ENCODE measurements at places on chromosomes 7 and 10.

DNA sequence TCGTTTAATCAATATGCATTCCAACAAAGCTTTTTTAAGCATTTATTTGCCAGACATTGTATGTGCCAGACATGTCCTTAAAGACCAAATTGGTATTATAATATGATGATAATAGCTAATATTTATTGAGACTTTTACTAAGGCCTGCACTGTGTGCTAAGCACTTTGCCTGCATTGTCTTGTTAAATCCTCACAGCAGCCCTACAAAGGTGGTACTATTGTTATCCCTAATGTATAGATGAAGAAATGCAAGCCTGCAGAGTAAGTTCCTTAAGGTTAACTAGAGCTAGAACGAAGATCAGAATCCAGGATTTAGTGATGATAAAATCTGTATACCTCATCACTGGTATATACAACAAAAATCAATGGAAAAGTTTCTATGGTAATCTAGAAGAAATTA is 5.3 kb upstream of the CAPZA2 start:
- no peak for DNase-seq

- DNase-seq, result no peak
Measured at GRCh38 chr10:76626386-76626785, 1011.2 kb downstream of the KCNMA1 start.

GRCh38 chr7:127396184-127396583 is 3.7 kb upstream of the ZNF800 start:
- no peak for DNase-seq

DNA sequence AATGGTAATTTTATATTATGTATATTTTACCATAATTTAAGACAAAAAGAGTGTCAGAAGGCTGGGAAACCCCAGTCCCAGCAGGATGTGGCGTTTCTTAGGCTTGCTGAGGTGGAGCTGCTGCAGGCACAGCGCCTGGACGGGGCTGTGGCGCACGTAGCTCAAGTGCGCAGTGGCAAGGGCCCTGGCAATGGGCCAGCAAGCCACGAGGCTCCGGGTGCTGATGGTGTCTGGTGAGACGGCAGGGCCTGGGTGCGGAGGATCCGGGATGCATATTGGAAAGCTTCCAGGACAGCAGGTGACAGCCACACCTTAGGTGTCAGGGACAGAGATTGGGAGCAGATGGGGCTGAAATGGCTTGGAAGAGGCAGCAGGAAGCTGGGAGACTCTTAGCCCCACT is 37.2 kb downstream of the CLEC2L start:
- peak; percentile 42 for DNase-seq

DNA sequence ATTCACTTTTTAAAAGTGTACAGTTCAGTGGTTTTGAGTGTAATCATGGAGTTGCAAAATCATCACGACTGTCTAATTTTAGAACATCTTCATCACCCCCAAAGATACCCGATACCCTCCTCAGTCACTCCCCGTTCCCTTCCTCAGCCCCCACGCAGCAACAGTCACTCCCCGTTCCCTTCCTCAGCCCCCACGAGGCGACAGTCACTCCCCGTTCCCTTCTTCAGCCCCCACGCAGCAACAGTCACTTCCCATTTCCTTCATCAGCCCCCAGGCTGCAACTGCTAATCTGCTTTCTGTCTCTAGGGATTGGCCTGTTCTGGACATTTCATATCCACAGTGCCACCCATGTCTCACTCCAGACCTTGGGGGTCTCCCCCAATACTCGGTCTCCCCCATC is 161.6 kb upstream of the PPP2R2D start:
- no peak for DNase-seq

DNA sequence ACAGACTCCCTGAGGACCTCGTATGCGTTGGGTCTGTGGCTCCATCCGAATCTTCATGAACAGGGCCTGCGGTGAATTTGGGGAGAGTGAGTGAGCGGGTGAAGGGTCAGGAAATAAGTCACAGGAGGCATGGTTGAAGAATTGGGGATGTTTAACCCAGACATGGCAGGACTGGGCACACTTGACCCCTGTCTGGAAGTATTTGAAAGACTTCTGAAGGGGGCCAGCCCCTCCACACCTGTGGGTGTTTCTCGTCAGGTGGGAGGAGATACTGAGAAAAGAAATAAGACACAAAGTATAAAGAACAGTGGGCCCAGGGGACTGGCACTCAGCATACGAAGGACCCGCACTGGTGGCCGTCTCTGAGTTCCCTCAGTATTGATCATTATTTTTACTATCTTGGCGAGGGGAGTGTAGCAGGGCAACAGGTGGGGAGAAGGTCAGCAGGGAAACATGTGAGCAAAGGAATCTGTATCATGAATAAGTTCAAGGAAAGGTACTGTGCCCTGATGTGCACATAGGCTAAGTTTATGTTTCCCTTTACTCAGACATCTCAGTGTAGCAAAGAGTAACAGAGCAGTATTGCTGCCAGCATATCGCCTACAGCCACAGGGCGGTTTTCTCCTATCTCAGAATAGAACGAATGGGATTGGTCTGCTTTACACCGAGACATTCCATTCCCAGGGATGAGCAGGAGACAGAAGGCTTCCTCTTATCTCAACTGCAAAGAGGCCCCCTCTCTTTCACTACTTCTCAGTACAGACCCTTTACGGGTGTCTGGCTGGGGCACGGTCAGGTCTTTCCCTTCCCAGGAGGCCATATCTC is 38.2 kb upstream of the PFKFB3 start:
- DNase-seq, result no peak

- DNase-seq, result no peak
Measured at GRCh38 chr10:34156781-34157425, 658.2 kb downstream of the PARD3 start.

GRCh38 chr10:111347386-111348013 is 270.7 kb downstream of the ADRA2A start:
- no peak for DNase-seq

DNA sequence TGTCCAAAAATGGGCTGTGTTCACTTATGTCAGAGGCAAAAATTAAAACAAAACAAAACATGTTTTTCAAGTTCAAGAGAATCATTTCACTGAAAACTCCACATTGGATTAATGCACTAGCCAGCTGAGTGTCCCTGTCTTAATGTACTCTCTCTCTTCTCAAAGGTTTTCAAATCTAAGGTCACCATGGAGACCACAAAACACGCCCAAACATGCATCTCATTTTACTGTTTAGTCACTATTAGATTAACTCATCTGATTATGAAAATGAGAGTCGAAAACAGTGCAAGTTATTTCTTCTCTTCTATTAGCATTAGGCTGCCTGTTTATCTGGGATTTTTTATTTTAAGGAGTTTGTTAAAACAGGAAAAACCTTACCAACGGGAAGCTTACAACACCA is 70.8 kb upstream of the ASAH2 start:
- DNase-seq, result no peak

- no peak for DNase-seq
Measured at GRCh38 chr7:99447943-99448342, 9.2 kb downstream of the CPSF4 start.

DNA sequence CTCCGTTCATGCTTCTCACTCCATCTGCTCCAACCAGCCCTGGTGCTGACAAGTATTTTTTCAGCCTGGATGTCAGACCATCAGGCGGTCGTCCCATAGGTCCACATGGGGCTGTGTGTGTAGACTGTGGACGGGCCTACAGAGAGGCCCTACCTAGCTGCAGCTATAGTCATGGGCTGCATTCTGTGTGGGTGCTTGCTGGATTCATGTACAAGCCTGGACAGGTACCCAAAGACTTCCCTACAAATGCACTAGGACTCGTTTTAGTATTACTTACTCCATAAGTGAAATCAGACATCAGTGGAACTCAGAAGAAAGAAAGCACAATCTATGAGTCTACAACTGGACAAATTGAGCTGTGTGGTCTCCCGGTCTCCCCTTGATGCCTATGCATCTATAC is 146.8 kb downstream of the PKD1L1 start:
- no peak for DNase-seq

DNA sequence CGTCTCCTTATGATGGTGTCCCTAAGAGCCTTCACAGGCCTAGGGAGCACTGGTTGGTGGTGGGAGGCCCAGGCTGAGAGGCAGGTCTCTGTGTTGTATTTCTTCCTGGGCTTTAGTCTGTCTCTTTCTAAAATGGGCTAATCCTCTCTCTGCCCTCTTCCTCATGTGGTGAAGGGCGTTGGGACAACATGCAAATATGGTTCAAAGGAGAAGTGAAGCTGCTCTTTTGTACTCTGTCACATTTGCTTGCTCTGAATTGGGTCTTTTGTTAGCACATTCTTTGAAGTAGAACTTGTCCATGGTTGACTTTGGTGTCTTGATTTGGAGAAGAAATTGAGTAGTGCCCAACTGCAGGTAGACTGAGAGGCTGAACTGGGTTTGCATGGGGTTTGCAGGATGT is 814 bp downstream of the HK1 start:
- DNase-seq, result no peak

DNA sequence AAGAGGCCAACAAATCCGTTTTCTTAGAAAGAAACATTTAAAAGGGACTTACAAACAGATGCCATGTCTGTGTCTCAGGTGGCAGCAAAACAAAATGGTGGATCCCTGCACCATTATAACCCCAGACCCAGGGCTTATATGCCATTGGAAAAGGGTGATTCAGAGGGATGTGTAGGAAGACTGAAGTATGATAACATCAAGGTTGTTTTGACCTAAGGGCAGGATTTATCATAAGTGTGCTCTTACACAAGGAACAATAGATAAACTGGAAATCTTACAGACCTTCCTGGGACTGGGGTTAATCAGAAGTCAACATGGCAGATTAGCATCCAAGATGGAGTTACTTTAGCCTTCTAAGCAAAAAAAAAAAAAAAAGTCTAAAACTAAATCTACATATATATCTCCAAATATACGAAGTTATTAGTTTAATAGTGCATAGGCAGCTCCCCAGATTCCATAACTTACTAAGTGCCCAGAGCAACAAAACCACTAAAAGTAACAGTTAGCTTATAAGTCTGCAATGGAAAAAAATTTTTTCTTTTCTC is 34.3 kb upstream of the WNT16 start:
- DNase-seq, result no peak

DNA sequence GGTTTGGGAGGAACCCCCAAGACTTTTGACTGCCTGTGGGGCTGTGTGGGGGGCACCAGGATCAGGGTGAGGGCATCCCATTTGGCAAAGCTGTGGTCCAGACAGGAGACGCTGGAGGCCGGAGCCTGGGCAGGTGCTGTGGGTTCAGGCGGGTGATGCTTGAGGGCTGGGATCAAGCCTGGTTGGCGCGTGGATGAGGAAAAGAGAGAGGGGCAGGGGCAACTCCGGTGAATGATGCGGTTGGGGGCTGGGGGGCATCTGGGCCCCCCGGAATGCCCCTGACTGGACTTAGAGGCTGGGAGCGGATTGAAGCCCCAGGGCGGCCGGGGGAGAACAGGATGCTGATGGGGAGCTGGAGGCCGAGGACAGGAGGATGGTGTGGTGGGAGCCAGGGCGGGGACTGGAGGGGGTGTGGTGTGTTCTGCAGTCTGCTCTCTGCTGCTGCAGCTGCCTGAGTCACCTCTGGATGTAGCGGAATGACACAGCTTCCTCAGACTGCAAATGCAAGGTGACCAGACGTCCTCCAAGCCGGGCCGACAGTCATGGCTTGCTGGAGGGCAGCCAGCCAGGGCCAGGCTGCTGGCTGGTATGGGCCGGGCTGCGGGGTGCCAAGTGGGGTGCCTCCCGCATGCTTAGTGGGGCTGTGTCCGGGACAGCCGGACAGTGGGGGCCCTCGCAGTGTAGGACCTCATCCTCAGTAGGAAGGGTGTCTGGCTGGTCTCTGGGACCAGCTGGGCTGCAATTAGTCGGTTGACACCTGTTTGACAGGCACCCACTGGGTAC is 3.2 kb downstream of the MAFK start:
- DNase-seq, result no peak

- peak; percentile 52 for DNase-seq
Measured at GRCh38 chr7:43639858-43640491, 57.1 kb downstream of the STK17A start.

DNA sequence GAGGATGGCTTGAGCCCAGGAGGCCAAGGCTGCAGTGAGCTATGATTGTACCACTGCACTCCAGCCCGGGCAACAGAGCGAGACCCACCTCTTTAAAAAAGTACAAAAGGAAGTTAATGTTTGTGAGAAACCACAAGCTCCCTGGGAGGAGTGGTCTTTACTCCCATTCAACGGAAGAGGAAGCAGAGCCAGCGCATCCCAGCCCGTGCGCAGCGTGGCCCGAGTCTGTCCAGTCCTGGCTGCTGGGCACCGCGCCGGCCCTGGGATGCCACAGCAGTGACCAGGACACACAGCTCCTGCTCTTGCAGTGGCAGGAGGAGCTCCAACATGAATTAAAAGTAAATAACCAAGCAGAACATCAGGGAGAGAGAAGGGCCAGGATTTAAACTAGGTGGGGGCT is 68.4 kb downstream of the ELFN1 start:
- DNase-seq, result no peak

DNA sequence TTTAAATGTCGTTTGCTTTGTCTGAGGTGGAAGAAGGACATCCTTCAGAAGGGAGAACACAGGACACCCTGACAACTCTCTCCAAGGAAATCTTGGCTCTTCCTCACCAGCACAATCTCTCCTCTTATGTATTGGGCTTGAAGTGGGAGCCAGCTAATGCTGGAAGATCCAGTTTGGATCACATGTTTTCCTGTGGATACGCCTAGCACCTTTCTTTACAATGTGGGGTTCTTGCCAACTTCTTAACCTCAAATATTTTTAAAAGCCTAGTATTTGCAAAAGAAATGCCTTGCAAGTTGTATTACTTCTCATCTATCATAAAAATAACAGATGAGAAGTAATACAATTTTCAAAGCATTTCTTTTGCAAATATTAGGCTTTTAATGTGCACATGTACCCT is 76.4 kb downstream of the FRMD4A start:
- no peak for DNase-seq

GRCh38 chr10:13563481-13564445 is 23.0 kb upstream of the PRPF18 start:
- no peak for DNase-seq

DNA sequence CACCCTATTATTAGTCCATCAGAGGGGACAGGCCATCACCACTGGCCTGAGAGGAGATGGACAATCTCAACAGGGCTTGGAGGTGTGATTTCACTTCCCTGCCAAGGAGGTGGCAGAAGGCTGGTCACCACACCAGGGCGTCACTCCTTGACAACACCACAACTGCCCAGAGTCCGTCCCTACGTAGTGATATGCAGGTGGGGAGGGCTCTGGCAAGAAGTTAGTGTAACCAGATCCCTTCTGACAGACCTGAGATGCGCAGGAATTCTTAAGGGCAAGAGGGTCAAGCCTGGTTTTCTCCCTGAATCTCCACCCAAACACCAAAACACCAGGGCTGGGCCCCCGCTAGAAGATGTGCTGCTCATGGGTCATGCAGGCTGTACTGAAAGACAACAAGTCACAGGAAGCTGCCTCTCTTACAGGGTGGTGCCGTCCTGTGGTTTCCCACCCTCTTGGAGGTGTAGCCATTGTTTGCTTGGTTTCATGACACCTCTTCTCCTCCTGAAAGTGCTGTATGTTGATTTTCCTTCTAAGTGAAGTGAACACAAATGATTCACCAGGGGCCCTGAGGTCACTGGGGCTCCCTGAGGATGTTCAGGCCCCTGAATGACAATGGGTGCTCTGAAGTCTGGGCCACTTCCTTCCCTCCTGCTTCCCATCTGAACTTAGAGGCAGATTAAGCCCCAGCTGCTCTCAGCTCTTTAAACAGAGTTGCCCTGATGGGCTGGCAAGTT is 27.1 kb downstream of the ATXN7L1 start:
- DNase-seq, result no peak

- DNase-seq, result no peak
Measured at GRCh38 chr7:142636751-142637150, 112.5 kb upstream of the PRSS1 start.

GRCh38 chr7:73969991-73970390 is 58.0 kb upstream of the ELN start:
- no peak for DNase-seq

All from NCI-H1436 treated with DMSO at 0.1 percent for 48 hours (cell line).